ENCODE measurements at places on chromosomes 5 and 9.
A peak's percentile ranks its signal among the peaks of the same experiment; 100 is the strongest.

DNA sequence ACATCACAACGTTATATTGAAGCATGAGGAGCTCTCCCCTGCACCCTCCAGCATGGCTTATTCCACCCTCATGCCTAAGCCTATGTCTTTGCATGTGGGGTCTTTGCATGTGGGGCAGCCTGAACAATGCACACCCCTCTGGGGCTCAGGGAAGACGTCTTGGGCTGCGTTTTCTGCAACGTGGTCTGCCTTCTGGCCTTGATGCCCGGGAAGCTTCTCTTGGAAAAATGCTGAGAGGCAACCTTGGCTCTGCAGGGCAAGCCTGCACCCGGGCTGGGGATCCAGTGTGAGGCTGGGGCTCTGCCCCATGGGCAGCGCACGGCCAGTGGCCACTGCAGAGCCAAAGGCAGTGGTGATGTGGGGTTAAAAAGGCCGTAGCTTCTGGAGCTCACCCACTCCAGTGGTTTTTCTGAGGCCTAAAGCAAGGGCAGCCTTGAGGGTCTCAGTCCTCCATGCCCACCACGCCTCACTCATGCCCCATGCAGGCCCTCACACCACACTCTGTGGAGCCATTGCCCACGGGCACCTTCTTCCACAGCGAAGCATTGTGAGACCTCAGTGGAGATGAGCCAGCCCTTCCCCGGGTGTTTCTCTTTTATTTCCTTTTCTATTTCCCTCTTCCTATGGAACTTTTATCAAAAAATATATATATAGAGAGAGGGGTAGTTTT, 112.2 kb downstream of the MRPL36 start:
- no peak for DNase-seq

- DNase-seq = no peak
These were observed 122.8 kb downstream of the DPYSL3 start for GRCh38 chr5:147387109-147387508.

- no peak for DNase-seq
These were observed 5.3 kb downstream of the PRELID2 start for GRCh38 chr5:145829708-145830361.

DNA sequence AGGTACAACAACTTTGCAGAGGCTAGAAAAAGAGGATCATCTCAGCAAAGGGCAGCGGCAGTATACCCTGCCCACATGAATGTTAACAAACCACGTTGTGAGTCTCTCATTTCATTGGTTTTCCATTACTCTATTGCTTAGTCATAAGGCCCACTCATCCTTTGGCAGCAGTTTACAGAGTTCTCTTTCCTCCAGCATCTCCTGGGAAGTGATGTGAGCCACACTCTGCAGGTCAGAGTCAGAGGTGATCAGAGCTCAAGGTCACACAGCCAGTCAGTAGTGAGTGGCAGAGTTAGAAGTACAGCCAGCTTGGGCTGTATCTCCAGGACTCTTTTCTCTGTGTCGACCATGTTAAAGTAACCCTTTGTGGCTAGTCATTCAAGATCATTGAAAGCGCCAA, 599.6 kb upstream of the GRAMD2B start:
- no peak for DNase-seq

GRCh38 chr9:133103183-133103986, 17.7 kb downstream of the RALGDS start:
- peak; percentile 48 for DNase-seq

DNA sequence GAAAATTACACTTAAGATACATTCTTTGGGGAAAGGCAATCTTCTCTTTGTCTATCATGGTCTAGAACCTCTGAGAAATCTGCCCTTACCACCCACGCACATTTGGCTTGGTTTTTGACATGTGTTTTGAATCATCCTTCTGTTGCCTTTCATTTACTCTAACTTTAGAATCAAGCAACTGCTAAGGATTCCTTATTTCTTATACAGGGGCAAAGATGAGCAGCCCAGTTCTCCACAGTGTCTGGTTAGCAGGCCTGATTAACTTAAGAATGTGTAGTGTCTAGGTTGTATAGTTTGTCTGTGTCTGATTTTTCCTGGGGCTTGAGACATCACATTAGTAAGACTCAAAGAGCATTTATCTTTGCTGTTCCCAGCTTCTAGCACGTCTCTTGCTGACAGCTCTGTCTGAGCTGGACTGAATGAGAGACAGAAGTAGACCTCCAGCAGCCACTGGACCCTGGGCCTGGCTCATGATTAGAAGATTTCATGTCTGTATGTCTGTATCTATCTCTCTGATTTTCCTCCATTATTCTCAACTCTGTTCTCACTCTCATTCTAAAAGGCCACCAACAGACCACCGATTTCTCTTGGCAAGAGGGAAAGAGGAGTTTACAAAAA, 31.8 kb upstream of the PCA3 start:
- DNase-seq = peak; percentile 61

- no peak for DNase-seq
These were observed 134.5 kb downstream of the MTX3 start for GRCh38 chr5:79856456-79857055.

GRCh38 chr9:94740145-94740840, 13.8 kb downstream of the AOPEP start:
- DNase-seq = no peak

DNA sequence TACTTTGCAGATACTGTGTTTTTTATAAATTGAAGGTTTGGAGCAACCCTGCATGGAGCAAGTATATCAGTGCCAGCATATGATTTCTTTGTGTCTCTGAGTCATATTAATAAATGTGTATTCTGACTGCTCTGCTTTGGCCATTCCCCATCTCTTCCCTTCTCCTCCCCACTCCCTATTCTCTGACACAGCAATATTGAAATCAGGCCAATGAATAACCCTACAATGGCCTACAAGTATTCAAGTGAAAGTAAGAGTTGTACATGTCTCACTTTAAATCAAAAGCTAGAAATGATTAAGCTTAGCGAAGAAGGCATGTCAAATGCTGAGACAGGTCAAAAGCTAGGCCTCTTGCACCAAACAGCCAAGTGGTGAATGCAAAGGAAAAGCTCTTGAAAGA, 82.2 kb upstream of the TLX3 start:
- no peak for DNase-seq

GRCh38 chr9:93119953-93120845, 13.9 kb downstream of the NINJ1 start:
- peak; percentile 55 for DNase-seq

All from brain (organoid and tissue), 16 donors.